OCI-LY7 (cell line): ENCODE measurements at places on chromosomes 1 and 21. TPM values are rescaled to one million over a fixed set of nuclear protein-coding genes. Genes with fewer than 3 reads are reported as not detected.

The CHRNB2 gene
- total RNA-seq = 0.42 and 0.55 TPM in 2 replicates

The HES2 gene
- not detected in 2 replicates for total RNA-seq

The S100A14 gene
- total RNA-seq = not detected in 2 replicates

The SH3BP5L gene
- total RNA-seq = 21.8 and 24.5 TPM in 2 replicates

The TDRD5 gene
- not detected in 2 replicates for total RNA-seq

The RIPPLY3 gene
- total RNA-seq = not detected in 2 replicates

The NUDT4B gene
- 0.63 TPM in 1 of 2 replicates, not detected in the other for total RNA-seq

The CD34 gene
- total RNA-seq = not detected in 2 replicates

The S100A4 gene
- total RNA-seq = 0.53 and 1.9 TPM in 2 replicates

DNA sequence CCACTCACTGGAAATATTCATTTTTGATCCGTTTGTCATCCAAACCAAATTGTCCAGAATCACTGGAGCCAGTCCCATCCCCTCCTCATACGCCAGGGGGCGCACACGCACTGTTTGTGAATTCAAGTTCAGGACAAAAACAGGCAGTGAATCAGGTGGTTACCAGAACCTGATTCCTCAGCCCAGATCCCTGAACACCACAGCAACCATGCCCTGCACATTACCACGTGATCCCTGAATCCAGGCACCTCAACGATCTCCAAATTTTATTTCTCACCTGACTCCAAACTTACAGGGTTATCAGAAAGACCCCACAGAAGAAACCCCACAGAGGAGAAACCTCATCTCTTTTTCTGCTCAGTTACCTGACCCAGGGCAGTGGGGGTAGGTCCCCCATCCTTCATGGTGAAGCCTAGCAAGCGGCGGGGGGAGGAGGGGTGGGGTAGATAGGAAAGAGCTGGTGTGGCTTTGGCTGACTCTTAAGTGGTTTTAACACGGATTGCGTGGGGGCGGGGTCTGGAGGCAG, 1.4 kb upstream of the PTPRF start:
- peak; percentile 79 for DNase-seq

DNA sequence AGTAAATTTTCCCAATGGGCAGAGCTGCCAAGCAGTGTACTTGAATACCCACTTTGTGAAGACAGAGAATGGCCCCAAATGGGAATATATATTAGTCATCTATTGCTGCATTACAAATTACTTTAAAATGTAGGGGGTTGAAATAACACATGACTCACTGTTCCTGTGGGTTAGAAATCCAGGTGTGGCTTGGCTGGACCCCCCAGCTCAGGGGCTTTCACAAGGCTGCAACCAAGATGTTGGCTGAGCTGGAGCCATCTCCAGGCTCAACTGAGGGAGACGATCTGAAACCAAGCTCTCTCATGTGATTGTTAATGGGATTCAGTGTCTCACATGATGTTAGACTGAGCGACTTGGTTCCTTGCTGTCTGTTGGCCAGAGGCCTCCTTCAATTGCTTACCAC, 33.4 kb upstream of the ARHGAP29 start:
- no peak for DNase-seq

DNA sequence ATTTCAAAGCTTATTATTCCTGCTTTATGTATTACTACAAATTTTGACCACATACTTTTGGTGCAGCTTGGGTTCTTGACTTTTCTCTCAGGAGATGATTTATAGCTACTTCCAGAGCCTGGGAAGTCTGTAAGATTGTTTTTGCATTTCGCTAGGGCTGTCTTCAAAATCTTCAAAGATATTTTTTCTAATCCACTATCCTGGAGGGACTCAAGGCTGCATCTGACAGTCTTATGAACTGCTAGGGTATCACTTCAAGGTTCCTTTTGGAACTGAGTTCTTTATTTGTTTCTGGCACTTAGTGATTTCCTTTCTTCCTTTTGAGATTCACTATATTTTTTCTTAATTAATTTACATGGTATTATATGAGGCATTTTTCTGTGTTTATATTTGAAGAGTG, 90.0 kb upstream of the LYPLAL1 start:
- no peak for DNase-seq

- no peak for DNase-seq
Observed at GRCh38 chr1:195709821-195710220, 898.4 kb downstream of the KCNT2 start.

- no peak for DNase-seq
Observed at GRCh38 chr1:51942281-51942680, 48.2 kb downstream of the RAB3B start.

- no peak for DNase-seq
Observed at GRCh38 chr1:209583408-209583807, at the start of gene CAMK1G. Gene CAMK1G, plus strand, starts transcription at chr1:209583714. Its CDS starts 11,270 bp downstream, at chr1:209594984.

DNA sequence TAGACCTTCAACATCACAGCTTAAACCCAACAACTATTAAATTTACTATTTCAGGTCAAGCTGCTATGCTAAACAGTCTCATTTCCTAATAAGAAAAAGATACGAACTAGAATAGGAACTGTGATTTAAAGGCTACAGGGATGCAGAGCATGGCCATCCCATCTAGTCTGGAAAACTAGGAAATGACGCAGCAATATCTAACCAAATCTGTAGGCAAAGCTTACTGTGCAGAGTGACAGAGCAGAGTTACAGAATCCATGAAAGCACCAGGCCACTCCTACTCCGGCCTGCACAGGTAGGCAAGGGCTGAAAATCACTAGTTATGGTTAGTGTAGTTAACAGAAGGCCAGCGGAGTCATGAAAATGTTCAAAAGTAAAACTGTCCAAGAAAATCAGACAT, 2.1 kb downstream of the HLCS start:
- DNase-seq = no peak

- DNase-seq = no peak
Observed at GRCh38 chr1:204846546-204846945, 24.1 kb upstream of the NFASC start.

- DNase-seq = no peak
Observed at GRCh38 chr1:213683529-213683928, 304.2 kb upstream of the PROX1 start.

DNA sequence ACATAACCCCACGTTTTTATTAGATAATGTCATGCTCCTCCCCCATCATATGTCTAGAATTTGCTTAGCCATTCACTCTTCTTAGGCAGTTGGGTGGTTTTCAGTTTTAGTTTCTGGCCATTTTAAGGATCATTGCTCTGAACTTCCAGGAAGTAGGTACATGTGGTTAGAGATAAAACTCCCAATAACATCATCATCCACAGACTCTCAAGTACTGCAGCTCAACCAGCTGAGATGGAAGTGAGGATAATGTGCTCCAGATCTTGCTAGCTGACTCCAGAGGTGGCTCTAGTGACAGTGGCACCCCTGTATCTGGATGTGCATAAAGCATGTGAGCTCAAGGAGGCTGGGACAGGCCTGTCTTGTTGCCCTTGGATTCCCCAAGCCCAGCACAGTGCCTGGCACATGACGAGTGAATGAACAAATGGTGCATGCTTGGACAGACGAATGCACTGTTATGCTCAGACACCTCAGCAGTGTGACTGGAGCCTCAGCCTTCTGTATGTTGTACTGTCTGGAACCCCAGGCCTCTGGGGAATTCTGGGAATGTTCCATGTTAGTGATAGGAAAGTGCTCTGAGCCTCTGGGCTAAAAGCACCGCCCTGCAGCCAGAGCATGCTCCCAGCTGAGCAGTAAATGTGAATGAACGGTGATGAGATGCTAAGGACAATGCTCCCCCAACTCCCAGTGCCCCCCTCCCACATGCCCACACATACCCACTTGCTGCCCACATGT, 16.4 kb upstream of the KCNN3 start:
- DNase-seq = no peak

- DNase-seq = no peak
Observed at GRCh38 chr21:42448686-42449085, 45.0 kb downstream of the UBASH3A start.

- DNase-seq = no peak
Observed at GRCh38 chr1:219582296-219582695, 30.6 kb downstream of the ZC3H11B start.

- no peak for DNase-seq
Observed at GRCh38 chr1:218775501-218776021, 398.1 kb upstream of the LYPLAL1 start.

- no peak for DNase-seq
Observed at GRCh38 chr1:73813716-73814115, 384.3 kb downstream of the LRRIQ3 start.

DNA sequence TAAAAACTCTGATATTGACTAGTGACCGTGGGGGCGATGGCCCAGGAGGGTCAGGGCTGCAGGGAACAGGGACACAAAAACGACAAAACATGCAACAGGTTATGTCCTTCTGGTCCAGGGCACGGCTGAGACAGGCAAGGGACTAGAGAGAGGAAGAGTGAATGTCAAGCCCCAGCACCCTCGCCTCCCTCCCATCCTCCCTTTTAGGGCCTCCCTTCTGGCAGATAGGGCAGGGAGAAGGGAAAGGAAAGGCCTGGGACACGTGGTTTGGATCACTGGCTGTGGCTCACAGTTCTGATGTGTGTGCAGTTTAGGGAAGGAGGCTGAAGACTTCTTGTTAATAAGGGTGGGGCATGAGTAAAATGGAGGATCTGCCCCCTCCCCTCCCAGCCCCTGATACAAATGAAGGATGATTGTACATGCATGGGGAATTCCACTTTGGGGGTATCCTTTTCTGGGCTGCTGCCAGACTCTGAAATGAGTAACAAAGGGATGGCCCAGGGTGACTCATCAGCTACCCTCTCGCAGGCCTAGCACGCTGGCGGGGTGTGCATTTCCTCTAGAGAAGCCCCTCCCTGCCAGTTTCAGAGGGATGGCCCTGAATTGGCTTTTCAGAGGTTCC, 14.2 kb downstream of the CAPN2 start:
- DNase-seq = no peak

DNA sequence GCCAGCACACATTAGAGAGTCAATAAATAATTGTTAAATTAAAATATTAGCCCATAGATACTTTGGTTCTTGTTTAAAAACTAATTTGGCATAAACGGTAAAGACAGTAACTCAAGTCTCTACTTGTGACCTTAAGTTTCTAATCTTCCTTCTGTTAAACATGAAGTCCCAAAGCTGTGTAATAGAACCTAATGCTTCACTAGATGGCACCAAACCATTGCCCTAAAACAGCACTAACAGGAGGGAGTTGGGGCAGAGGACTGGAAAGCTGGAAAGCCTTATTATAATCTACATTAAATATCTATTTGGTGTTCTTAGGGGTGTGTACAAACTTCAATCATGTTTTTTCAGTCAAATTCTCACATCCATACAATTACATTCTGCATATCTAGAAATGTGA, 176.7 kb downstream of the OLFM3 start:
- DNase-seq = peak; percentile 10

GRCh38 chr1:170445096-170445495, 86.9 kb upstream of the GORAB start:
- DNase-seq = no peak

DNA sequence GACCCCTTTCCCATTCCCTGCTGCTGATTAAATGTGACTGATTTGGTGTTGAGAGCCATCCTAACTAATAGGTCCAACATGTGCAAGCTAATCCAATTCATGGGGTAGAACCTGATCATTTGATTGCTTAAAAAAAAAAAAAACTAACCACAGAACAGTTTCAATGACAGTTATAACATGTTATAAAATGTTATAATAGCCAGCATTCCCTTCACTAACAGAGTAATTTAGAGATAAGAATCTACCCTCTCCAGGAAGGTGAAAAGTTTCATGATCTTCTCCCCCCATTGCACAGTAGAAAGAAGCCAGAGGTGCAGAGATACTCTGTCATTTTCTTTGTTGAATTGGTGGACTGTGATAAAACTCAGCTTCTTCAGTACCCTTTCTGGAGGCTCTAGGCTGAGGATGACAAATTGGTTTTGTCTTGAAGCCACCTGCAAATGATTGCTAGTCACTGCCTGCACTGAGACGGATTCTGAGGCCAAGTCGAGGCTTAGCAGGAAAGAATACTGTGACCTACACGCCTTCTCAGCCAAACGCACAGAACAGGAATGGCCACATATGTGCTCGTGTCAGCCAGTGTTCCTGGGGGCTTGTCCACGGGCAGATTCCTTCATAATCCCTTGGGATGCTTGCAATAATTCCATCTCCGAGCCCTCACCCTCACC, 215.7 kb upstream of the IRF2BP2 start:
- DNase-seq = no peak

GRCh38 chr1:210620867-210621488, 292.3 kb downstream of the HHAT start:
- DNase-seq = no peak

- no peak for DNase-seq
Observed at GRCh38 chr1:231385416-231385748, 36.7 kb downstream of the EGLN1 start.

- no peak for DNase-seq
Observed at GRCh38 chr1:88333086-88333695, 350.9 kb upstream of the PKN2 start.

DNA sequence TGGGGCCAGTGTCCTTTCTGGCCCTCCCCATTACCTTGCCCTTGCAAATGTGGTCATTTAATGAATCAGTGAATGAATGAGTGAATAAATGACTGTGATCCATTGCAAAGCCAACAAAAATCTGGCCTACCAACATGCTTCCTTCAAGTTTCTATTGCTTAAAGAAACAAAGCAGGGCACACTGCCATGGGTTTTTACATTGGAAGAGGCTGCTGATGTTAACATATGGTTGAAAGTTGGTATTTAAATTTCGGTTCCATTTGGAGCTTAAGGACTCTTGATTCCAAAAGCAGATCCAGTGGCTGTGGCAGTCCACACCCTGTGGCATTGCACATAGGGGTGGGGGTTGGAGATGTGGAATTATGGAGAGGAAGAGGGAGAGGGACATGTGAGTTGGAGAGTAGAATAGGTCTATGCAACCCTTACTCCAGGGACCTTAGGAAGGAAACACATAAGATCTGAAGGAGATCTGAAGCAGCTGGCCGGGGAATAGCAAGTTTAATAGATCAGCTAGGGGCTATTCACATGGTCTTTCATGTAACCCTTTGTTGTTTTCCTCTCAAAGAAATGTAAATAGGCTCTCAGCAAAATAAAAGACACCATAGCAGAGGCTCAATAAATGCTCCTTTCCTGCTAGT, 7.2 kb downstream of the ABCA4 start:
- no peak for DNase-seq

- DNase-seq = no peak
Observed at GRCh38 chr1:71785000-71785399, 497.3 kb downstream of the NEGR1 start.

DNA sequence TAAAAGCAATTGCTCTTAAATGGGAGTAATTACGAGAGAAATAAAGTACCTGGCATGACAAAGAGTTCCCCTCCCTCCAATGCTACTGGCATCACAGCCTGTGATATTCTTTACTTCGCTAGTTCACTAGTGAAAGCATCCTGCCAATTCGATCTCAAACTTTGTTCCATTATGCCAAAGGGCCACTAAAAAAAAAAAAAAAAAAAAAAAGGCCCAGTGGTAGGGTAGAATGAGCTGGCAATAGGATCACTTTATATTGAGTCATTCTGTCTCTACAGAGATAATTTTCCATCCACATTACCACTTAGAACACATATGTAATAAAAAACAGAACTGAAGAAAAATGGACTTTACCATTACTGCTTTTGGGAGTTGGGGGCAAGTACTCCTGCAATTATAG, 11.2 kb downstream of the PUM1 start:
- DNase-seq = no peak
